ENCODE measurements at places on chromosomes 4 and X.
A peak's percentile ranks its signal among the peaks of the same experiment; 100 is the strongest.

DNA sequence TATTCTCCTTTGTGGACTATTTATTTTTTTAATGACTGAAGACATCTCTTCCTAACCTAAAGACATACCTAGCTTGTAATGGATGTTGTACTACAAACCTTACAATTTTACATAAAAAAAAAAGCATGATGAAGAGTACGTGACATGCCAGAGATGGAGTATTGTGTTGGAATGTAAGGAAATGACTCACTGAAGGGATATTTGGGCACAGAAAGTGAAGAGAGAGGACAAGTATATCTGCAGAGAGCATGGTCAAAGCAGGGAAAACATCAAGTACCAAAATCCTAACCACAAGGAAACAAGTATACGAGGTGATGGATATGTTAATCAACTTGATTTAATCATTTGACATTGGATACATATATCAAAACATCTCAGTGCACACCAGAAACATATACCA is 1051.4 kb upstream of the PRKX start:
- DNase-seq: peak; percentile 52

GRCh38 chr4:5999356-5999755 is 18.9 kb downstream of the C4orf50 start:
- no peak for DNase-seq

GRCh38 chr4:175215208-175215607 is 297.1 kb downstream of the ADAM29 start:
- no peak for DNase-seq

DNA sequence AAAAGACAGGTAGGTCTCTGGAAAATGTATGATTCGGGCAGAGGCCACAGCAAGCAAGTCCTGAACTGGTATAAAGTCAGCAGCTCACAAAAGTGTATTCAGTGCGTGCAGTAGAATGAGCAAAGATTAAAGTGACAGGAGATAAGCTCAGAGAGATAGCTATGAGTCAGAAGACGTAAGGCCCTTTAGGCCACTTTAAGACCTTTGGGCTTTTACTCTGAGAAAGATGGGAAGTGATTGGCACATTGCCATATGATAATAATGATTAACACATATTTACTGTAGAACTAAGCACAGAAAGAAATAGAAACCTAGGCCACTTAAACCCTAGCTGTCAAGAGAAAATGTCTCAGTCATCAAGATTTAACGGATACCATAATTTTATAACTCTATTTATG is 51.7 kb downstream of the TBCK start:
- DNase-seq: peak; percentile 19

DNA sequence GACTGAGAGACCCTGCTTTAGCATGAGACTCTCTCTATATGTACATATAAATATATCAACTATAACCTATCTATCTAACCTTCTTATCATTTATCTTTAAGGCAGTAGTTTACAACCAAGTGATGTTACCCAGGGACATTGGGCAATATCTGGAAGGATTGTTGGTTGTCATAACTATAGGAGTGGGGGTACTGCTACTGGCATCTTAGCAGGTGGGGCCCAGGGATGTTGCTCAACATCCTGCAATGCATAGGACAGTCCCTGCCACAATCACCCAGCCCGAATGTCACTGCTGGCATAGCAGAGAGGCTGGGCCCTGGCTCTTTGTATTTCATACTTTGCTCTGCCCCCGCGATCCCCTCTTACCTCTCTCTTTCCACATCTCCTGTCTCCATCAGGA is 397.7 kb downstream of the IL15 start:
- no peak for DNase-seq

- DNase-seq: no peak
Measured at GRCh38 chr4:2886161-2886560, 42.5 kb downstream of the ADD1 start.

All from RPMI7951 (cell line).